ENCODE measurements at places on chromosomes 6 and 20. TPM values are rescaled to one million over a fixed set of nuclear protein-coding genes. Genes with fewer than 3 reads are reported as not detected.

The CCN6 gene
- total RNA-seq: not detected

The CYP21A2 gene
- total RNA-seq: not detected

The CEP43 gene
- 11.1 TPM for total RNA-seq

The HRH3 gene
- total RNA-seq: not detected

The FAM83C gene
- total RNA-seq: not detected

The SMIM13 gene
- total RNA-seq: 12.8 TPM

The ZNF391 gene
- 0.71 TPM for total RNA-seq

The KLC4 gene
- 16.2 TPM for total RNA-seq

The SCRT2 gene
- total RNA-seq: not detected

The GPR6 gene
- total RNA-seq: not detected

The PNLDC1 gene
- total RNA-seq: 0.11 TPM

The RNASET2 gene
- total RNA-seq: 15.4 TPM

Data from pulmonary artery endothelial cell (primary cell).